ENCODE measurements at places on chromosomes 1 and 21. TPM values are rescaled to one million over a fixed set of nuclear protein-coding genes. Genes with fewer than 3 reads are reported as not detected.

Gene VCAM1
- total RNA-seq = not detected

Gene ID3
- 33.0 TPM for total RNA-seq

Gene LRRN2
- total RNA-seq = not detected

Gene PGLYRP3
- total RNA-seq = not detected

Gene FAM43B
- not detected for total RNA-seq

Gene CELA2A
- not detected for total RNA-seq

Gene MSH4
- total RNA-seq = not detected

Gene NECTIN4
- not detected for total RNA-seq

Gene PFKL
- total RNA-seq = 68.8 TPM

Gene AMY1B
- total RNA-seq = not detected

Gene FAM3B
- not detected for total RNA-seq

Gene PRELP
- not detected for total RNA-seq

Gene CDC42
- 223 TPM for total RNA-seq

Gene HSD3B2
- not detected for total RNA-seq

Gene MAP1LC3C
- total RNA-seq = 0.67 TPM

Gene AMPD1
- total RNA-seq = not detected

Gene SH2D1B
- total RNA-seq = not detected

Gene CCDC24
- 34.7 TPM for total RNA-seq

Gene RNF223
- total RNA-seq = not detected

Gene PLXNA2
- total RNA-seq = not detected

Gene COL9A2
- total RNA-seq = 7.9 TPM

Gene SMCP
- total RNA-seq = not detected

Gene TMEM79
- total RNA-seq = 6.1 TPM

Gene BECN2
- not detected for total RNA-seq

Gene PAX7
- total RNA-seq = 0.07 TPM

Gene GUCA2A
- total RNA-seq = not detected

Gene LDLRAD1
- total RNA-seq = not detected

Gene TMEM200B
- not detected for total RNA-seq

Gene HIPK1
- total RNA-seq = 36.0 TPM

Gene SYT6
- not detected for total RNA-seq

Gene RGS1
- 0.22 TPM for total RNA-seq

Gene FAM177B
- total RNA-seq = not detected

Gene GSTM5
- not detected for total RNA-seq

Gene FMO4
- 4.6 TPM for total RNA-seq

Gene IGSF9
- total RNA-seq = not detected

Gene TNFRSF25
- total RNA-seq = not detected

Gene PLOD1
- total RNA-seq = 55.3 TPM

Gene HMGCL
- 25.6 TPM for total RNA-seq

Gene ATP1A4
- not detected for total RNA-seq

Gene RCAN3
- 6.6 TPM for total RNA-seq

Gene TSTD1
- total RNA-seq = 16.0 TPM

Gene FLG2
- total RNA-seq = not detected

Gene CRNN
- not detected for total RNA-seq

Gene OR6N1
- not detected for total RNA-seq

Gene EXTL1
- not detected for total RNA-seq

Data from Karpas-422 (cell line).